NCI-H1092 treated with DMSO at 0.1 percent for 48 hours (cell line): ENCODE measurements at places on chromosomes 3 and 15.
A peak's percentile ranks its signal among the peaks of the same experiment; 100 is the strongest.

DNA sequence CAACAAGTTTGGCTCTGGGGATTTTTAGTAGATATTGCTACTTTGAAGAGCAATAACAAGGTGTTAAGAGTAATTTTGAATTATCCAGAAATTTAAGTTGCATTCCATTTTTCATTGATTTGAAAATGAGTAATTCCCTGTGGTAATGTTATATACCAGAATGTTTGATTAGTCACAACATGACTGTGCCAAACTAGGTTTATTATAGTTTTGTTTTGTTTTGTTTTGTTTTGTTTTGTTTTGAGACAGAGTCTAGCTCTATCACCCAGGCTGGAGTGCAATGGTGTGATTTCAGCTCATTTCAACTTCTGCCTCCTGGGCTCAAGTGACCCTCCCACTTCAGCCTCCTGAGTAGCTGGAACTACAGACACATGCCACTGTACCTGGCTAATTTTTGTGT, 40.7 kb downstream of the CNOT10 start:
- no peak for DNase-seq

DNA sequence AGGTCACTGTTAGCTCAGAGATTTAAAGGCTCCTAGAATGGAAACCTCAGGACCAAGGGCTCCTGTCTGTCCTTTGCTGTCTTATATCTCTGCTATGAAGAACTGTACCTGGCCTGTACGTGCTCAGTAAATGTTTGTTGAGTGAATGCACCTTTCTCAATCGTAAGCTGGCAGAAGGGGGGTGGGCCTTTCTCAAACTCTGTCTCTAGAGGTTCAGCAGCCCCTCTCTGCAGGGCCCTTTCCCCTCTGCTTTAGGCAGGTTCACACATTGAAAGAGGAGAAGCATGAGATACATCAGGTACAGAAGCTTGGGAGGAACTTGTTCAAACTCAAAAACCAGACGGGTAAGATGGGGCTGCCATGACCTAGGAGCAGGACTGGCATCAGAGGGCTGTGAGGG, 155.6 kb downstream of the GOLGA6L4 start:
- no peak for DNase-seq

DNA sequence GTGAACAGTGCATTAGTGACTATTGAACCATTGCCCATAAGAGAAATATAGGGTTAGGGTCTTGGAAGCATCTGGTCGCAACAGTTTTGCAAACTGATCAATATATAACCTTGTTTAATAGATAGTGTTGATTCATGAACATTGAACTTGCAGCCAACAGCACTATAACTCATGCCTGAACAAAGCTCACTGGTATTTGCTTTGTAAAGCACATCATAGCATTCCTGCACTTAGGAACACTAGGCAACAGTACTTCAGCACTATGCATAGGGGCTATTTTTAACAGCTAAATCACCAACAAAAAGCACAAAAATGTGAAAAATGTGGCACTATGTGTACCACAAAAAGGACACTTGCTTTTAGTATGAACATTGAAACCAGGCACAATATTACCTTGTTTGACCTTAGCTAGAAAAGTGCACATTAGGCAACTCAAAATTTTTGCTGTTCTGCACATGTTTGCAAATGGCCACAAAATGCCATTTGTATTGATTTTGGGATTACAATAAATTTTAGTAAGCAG, 68.0 kb downstream of the OXNAD1 start:
- DNase-seq: no peak

- no peak for DNase-seq
These were observed 440.5 kb upstream of the ADAMTS9 start for GRCh38 chr3:65128346-65128745.

DNA sequence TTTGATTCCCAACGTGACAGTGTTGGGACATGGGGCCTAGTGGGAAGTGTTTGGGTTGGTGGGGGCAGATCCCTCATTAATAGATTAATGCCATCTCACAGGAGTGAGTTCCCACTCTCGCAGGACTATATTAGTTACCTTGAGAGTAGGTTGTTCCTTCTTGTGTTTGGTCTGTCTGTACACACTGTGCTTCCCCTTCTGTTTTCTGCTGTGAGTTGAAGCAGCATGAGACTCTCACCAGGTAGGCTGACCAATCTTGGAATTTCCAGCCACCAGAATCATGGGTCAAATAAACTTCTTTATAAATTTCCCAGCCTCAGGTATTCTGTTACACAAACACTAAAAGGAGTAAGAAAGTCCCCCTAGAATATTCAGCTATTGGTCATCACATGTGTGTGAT, 145.4 kb downstream of the ERC2 start:
- DNase-seq: no peak

DNA sequence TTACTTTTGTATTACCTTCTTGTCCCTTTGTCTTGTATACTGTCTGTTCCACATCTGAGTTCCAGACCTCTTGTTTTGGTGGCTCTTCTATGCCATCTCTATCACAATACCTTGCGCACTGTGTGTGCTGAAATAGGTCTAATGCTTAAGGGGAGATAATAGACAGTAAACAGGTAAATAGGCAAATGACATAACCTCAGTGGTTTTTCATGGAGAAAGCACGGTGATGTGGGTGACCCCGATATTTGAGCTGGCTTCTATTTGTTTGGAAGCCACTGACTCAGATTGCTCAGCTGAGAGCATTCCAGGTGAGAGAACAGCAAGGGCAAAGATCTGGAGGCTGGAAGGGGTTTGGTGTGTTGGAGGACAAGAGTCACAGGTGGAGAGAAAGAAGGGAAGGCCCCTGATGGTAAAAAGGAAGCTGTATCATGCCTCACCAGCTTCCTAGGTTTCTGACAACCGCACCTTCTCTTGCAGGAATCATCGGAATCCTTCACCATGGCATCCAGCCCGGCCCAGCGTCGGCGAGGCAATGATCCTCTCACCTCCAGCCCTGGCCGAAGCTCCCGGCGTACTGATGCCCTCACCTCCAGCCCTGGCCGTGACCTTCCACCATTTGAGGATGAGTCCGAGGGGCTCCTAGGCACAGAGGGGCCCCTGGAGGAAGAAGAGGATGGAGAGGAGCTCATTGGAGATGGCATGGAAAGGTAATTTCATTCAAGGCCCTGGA, 795 bp downstream of the MCM2 start:
- peak; percentile 48 for DNase-seq

DNA sequence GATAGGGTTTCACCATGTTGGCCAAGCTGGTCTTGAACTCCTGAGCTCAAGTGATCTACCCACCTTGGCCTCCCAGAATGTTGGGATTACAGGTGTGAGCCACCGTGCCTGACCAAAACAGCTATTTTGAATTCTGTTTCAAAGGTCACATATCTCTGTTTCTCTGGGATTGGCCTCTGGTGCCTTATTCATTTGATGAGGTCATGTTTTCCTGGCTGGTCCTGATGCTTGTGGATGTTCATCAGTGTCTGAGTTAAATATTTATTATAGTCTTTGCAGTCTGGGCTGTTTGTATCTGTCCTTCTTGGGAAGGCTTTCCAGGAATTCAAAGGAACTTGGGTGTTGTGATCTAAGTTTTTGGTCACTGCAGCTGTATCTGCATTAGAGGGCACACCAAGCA, 5.1 kb downstream of the PATL2 start:
- no peak for DNase-seq

GRCh38 chr3:43606284-43606683, 15.5 kb downstream of the ANO10 start:
- no peak for DNase-seq

DNA sequence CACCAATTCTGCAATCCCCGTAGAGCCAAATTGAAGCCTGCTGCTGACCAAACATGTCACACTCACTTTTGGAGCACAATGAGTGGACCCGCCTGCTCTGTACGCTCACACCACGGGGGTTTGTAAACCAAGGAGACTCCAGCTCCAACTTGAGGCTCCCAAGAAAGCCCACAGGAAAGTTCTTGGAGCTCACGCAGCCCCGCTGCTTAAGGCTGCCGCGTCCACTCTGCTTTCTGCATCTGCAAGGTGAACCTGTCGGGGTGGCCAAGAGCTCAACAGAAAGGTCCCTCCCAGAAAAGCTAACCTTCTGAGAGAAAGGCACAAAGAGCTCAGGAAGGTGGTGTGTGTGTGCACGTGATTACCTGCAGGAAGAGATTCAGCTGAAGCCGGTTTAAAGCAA, 94.9 kb downstream of the PCSK6 start:
- no peak for DNase-seq

DNA sequence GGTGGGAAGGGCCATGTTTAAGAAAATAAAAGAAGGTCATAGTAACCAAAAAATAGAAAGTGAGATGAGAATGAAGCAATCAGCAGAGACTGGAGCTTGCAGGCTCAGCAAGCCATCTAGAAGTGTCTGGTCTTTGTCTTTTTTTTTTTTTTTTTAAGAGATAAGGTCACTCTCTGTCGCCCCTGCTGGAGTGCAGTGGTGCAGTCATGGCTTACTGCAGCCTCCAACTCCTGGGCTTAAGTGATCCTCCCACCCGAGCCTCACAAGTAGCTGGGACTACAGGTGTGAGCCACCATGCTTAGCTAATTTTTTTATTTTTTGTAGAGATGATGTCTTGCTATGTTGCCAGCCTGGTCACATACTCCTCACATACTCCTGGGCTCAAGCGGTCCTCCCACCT, 36.2 kb downstream of the GXYLT2 start:
- DNase-seq: no peak

DNA sequence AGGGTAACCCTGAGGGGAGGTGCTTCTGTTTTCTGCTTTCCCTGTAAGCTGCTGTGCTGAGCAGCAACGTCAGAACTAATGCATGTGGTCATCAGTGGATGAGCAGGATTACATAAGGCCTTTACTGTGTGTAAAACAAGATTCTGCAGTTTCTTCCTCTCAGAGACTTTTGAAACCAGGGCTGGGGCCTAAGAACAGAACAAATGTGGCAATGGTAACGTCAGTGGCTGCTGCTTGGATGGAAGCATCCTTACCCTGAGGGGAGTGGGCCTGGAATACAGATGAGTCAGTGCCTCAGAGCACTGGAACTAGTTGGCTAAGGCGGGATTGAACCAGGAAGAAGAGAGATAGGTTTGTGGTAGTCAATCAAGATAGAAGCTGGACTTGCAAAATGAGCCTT, 180.2 kb upstream of the KCNH8 start:
- DNase-seq: no peak

GRCh38 chr15:70533931-70534742, 229.2 kb downstream of the UACA start:
- DNase-seq: no peak

- no peak for DNase-seq
These were observed 106.9 kb upstream of the RNU6-1 start for GRCh38 chr15:67946701-67947100.

GRCh38 chr15:27690290-27690689, 408.8 kb downstream of the OCA2 start:
- no peak for DNase-seq

DNA sequence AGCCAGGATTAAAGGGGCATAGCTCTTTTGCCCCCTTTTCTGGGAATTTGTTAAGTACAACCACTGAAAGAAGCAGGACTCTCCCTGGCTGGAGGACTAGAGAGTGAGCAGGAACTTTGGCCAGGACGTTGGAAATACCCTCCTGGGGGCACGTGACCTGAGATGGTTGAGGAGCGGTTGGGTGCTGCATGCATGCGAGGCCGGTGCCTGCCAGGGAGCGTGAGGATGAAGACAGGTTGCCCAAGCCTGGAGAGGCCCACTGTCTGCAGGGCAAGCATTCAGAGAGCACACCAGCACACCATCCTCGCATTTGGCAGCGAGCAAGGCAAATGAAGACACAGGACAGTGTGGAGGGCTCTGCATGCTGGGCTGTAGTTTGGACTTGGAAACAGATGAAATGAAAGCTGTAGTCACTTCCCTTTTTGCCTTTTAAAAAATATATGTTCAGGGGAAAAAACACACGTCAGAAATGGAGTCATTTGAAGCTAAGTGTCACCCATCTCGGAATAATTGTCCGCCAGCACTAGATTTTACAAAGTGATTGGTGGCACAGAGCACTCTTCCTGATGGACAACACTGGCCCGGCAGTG, 217.6 kb downstream of the SLCO3A1 start:
- no peak for DNase-seq

GRCh38 chr3:42830437-42831320, 21.4 kb downstream of the ACKR2 start:
- DNase-seq: peak; percentile 28

DNA sequence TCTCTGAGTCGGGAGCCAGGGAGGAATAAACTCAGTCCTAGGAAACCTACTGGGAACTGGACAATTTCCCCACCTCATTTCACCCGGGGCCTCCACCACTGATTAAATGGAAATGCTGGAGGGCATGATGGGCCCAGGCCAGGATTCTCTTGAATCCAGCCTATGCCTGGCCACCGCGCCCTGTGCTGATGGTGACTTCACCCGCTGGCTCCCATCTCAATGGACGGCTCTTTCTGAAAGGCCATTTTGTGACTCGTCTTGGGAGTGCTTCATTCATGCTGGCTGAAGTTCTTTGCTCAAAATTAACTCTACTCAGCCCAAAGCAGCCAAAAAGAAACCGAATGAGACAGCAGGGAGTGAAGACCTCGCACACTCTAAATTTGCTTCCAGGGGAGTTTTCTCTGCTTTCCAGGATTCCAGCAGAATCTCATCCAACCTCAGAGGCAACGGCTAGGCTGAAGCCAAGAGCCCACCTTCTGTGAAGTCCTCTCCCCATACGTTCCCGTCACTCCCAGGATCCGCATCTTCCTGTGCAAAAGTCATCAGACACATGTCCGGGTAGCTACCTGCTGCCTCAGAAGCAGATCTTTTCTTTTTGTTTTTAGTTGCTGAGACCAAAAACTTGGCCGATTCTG, 266.0 kb upstream of the ICE2 start:
- no peak for DNase-seq

DNA sequence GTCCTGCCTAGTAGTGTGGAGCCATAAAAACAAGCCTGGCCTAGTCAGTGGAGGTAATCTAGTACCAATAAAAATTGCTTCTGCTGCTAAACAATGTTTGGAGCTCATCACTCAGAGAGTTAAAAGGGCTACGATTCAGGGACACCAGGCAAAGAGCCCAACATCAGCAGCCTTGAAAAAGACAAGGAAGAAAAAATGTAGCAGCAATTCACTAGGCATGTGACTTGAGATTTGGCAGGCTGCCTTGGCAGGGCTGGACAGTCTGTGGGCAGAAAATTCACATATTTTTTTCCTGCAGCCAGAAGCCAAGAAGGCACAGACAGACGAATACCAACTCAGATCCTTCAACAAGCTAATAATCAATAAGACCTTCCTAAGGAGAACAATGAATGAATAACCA, 47.2 kb downstream of the IGSF11 start:
- peak; percentile 14 for DNase-seq

- DNase-seq: no peak
These were observed 36.1 kb downstream of the AP3S2 start for GRCh38 chr15:89857673-89858072.

- DNase-seq: peak; percentile 46
These were observed 260.3 kb upstream of the TPM1 start for GRCh38 chr15:62782071-62782841.

DNA sequence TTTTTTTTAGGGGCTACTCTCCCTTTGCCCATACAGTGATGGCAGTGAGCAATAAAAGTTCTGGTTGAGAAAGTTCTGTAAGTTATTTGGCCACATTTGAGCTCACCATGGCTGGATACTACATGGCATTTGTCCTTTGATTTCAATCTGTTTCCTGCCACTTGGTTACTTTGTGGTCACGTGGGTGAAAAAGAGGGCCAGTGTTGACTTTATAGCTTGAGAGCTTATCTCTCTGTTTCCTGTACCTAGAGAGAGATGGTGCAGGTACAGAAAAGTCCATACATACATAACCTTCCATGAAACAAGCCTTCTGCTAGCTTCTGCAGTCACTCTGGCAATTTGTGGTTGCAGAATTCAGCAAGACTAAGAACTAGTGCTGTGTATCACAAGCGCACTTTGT, 23.4 kb upstream of the MECOM start:
- no peak for DNase-seq
